ENCODE measurements at places on chromosomes 6 and 20. TPM values are rescaled to one million over a fixed set of nuclear protein-coding genes. Genes with fewer than 3 reads are reported as not detected.

The GNMT gene
- total RNA-seq = 1.1 TPM

The DZANK1 gene
- 1.6 TPM for total RNA-seq

DNA sequence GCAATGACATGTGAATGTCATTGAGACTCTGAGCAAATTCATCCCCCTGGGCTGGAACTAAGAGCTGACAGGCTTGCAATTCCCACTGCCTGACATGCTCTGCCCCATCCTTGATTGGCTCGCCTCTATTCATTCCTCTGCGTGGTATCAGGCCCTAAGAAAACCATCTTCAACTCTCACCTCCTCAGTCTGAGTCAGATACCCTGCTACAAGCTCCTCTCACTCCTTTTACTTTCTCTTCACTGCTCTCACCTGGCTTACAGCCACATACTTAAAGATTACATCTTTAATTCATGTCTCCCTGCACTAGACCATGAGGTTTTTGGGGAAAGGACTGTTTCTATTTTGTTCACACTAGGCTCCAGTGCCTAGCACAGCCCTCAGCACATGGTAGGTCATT, 131.6 kb downstream of the KIF6 start:
- no peak for DNase-seq

- DNase-seq = no peak
Observed at GRCh38 chr6:13183415-13184088, 144.8 kb downstream of the TBC1D7 start.

DNA sequence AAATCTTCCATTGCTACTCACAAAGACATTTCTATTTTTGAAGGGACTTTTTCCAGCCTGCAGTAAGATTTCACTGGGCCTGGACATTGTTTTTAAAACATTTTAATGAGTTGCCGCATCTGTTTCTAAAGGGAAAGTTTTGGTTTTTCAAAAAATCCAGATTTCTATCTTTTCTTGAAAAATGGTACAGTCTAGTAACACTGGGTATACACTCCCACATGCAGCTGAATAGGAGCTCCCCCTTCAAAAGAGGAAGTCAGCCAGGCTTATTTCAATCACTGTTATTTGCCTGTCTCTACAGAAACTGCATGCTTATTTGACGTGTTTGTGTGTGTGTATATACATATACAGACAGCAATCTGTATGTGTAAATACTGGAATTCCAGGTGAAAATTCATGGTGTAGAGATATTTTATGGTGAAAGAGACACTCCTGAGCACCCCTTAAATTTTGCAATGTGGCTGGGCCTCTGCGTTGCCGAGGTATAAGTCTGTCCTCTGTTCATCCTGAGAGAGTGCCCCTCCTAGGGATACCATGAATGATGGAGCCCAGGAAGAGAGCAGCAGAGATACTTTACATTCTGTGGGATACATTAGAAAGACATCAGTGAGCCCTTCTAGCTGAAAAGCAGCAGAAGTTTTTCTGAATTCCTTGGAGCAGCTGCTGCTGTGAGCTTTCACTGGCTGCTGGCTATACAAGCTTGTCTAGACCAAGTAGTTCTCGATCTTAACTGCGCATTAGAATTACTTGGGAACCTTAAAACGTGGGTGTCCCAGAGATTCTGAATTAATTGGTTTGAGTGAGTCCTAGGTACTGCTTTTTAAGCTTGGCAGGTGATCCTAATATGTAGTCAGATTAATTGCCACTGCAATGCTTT, 12.0 kb upstream of the ABRACL start:
- DNase-seq = no peak

DNA sequence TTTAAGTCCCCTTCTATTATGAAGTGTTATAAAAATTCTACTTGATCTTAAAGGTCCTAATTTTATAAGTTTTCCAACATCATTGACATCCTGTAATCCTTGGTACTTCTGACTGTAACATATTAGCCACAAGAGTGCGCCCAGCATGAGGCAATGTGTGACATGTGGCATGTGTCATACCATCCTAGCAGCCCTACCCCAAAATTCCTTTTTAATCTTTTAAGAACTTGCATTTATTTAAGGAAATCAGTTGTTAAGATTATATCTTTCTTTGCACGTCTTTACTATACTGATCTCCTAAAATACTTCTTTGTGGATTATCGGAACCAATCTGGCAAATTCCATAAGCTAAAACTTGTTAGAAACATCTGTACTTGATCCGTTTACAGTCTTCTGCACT, 167.1 kb upstream of the SLC24A3 start:
- DNase-seq = no peak

- no peak for DNase-seq
Observed at GRCh38 chr6:69647726-69648125, 149.1 kb downstream of the LMBRD1 start.

Data from activated CD4-positive, alpha-beta T cell treated with anti-CD3 and anti-CD28 coated beads, Interleukin-2, amount 10 ng/mL, durations not matched to agents 7 days and 5 days (primary cell).